ENCODE measurements at places on chromosomes 7 and 10. TPM values are rescaled to one million over a fixed set of nuclear protein-coding genes. Genes with fewer than 3 reads are reported as not detected.
A peak's percentile ranks its signal among the peaks of the same experiment; 100 is the strongest.

Gene EN2
- not detected for total RNA-seq

Gene EBLN1
- not detected for total RNA-seq

Gene OIT3
- total RNA-seq: not detected

DNA sequence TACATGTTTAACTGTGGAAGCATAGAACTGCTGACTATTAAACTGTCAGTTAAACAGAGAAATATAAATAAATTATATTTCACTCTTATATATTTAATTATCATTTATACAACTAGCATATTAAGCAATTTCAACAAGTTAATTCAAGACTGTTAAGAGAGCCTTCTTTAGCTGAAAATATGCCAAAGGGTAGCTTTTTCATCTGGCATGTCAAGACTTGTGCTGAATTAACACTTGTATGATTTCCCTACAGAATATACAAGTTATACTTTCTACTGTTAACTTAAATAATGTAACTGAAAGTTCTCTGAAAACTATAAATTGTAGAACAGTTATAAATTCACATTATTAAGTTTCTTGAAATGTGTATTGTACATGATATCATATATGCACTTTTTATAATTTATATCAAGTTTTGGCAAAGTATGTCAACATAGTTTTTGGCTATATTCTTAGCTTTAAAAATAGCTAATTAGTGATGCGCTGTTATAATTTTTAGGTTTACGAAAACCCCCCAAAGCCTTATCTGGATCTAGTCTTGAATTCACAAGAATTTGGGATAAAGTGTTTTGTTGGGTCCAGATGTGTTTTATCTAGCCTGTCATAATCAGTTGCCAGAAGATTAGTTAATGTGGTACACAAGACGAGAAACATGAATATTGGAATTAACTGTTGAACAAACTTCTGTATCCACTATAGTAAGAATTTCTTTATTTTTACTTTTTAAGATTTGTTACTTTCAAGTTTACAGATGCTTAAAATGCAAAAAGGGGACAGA is 231.1 kb upstream of the FOXP2 start:
- DNase-seq: no peak

DNA sequence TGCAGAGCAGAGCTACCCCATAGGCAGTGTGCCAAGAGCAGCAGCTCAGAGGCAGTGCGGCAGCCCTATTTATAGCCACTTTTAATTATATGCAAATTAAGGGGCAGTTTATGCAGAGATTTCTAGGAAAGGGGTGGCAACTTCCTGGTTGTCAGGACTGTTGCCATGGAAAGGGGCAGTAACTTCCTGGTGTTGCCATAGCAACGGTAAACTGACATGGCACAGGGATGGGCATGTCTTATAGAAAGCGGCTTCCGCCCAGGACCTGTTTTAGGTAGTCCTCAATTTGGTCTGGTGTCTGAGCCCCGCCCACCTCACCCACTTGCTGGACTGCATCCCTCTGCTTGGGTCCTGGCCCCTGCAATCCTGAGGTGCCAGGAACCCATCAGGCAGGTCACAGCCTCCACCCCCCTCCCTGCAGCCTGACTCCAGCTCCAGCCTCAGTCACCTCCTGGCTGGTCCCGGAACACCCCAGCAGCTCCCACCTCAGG is 115.8 kb downstream of the TMEM130 start:
- no peak for DNase-seq

DNA sequence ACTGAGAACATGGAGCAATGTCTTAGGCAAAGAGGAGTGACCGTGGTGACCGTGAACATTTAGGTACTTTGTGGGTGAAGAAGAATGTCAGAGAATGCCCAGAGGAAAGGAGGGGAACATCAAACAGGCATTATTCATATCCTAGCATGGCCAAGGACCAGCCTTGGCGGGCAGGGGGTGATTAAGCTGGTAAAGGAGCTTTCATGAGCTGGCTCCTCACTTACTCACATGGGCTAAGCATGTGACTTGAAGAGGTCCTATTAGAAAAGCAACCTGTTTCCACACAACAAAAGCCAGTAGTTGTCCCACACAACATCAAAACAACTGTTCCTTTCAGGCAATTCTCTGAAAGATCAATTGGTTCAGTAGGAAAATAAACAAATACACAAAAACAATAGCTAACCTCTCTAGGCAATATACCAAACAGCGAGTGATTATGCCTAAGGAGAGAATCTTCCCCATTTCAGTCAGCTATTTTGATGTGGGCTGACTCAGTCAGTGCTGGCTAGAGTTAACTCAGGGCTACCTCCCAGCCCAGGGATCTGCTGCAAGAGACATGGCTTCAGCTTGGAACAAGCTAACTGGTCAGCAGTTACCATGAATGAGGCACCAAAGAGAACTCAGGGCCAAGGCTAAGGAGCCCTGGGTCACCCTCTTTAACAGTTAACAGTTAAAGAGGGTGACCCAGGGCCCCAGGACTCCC is 283.5 kb downstream of the ARHGAP12 start:
- DNase-seq: no peak

GRCh38 chr7:115676080-115676479 is 354.5 kb downstream of the TFEC start:
- no peak for DNase-seq

- DNase-seq: no peak
Measured at GRCh38 chr7:83015916-83016315, 146.8 kb downstream of the PCLO start.

- DNase-seq: no peak
Measured at GRCh38 chr10:14052931-14053330, 277.8 kb downstream of the FRMD4A start.

- DNase-seq: no peak
Measured at GRCh38 chr10:22338185-22338900, 7.0 kb upstream of the SPAG6 start.

DNA sequence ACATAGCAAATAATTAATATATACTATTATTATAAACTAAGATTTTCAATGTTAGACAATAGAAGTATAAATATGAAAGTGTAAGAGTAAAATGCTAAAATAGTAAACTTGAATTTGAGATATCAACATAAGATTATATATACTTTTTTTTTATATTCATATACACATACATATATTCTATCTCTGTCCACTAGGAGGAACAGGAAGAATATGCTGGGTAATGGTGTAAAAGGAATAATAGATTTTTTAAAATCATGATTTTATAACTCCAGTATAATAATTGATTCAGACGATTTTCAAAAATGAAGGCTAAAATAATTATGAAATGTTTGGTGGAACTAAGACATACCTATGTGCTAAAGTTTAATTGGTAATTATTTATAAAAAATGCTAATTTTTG is 37.7 kb downstream of the AGMO start:
- no peak for DNase-seq

- DNase-seq: no peak
Measured at GRCh38 chr10:50851884-50852671, 33.3 kb downstream of the A1CF start.

GRCh38 chr10:120711860-120712259 is 139.3 kb upstream of the WDR11 start:
- no peak for DNase-seq

DNA sequence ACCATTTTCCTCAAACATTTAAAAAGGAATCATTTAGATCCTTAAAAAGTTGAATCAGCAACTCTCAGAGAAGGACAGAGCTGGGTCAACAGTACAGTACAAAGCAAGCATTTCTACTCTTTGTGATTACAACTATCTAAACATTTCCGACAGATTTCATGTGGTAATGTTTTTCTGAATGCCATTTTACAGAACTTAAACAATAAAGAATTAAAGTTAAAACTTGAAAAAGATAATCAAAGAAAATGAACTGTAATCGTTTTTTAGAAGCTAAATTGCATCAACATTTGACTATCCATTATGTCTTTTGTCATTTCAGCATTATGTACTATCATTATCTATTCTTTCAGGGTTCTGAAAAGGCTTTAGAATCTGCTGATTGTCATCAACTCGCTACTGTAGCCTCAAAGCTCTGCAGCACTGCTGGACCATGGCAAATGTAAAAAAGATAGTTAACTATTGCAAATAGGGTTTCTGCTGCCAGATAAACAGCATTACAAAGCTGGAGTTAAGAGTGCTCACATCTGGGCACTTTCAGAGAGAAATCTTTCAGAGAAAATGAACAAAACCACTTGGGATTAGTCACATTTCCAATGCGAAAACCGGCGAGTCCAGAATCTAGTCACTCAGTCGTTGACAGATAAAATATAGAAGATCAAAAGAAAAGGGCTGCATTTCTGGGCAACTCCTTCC is 160.4 kb upstream of the LAMB4 start:
- no peak for DNase-seq

DNA sequence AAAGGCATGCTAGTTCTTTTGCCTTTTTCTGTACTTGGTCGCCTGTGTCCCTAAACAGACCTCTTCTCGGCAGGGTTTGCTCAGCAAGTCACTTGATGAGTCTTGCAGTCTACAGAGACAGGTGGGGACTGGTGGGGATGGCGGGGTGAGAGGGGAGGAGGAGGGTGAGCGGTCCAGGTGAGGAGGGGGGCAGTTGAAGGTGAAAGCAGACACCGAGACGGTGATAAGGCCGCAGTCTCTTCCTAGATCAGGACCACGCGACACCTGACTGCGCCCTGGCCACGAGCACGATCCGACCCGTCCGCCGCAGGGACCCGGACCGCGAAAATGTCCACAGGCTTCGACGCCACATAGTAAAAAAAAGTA is 566 bp downstream of the ASNS start:
- DNase-seq: peak; percentile 38

DNA sequence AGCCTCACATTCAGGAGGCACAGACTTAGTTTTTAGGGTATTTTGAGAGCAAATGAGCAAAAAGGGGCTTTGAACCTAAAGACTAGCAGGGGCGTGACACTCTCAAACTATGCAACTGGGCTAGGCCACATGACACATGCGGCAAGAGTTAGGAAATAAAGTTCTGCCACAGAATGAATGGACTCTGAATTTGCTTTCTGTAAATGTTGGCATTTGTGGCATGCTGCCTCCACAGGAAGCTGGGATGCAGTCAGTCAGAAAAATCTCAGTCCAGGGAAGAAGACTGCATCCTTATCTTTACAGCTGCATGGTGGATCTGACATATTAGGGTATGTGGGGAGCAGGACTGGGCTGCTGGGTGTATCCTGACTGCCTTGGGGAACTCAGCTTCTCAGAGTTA is 181.0 kb downstream of the COBL start:
- DNase-seq: no peak

GRCh38 chr10:100307684-100308083 is 21.2 kb upstream of the BLOC1S2 start:
- DNase-seq: no peak

DNA sequence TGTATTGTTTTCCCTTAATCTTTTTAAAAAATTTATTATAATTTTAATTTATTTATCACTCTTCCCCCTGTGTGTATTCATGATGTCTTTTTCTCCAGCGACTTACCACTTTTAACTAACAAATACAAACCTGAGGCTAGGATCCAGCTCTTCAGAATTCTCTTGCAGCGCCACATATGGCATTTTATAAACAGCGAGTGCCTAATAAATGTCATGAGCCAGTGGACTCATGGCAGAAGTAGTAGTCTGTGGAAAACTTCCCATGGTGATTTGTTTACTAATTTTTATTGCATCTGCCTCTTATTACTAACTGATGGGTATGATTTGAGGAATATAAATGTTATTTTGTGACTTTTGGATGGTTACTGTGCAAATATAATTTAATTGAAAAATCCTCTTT is 102.9 kb downstream of the EXOC4 start:
- no peak for DNase-seq

DNA sequence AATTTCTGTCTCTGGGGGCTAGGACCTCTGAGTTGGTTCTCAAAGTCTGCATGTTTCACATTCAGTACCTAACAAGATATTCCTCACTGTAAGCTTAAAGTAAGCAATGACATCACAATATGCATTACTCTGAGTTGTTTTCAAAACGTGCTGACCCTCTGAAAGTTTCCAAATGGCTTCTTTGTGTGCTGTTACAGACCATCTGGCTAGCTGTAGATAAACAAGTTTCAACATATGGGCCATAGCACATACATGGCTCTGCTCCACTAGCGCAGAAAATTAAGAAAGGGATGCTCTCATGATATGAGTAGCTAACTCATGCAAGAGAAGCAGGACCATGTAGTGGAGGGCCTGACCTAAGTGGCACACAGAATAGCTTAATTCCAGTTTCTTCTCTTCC is 119.0 kb downstream of the HTR7 start:
- DNase-seq: no peak

GRCh38 chr10:69407621-69408301 is 9.0 kb downstream of the TACR2 start:
- no peak for DNase-seq

DNA sequence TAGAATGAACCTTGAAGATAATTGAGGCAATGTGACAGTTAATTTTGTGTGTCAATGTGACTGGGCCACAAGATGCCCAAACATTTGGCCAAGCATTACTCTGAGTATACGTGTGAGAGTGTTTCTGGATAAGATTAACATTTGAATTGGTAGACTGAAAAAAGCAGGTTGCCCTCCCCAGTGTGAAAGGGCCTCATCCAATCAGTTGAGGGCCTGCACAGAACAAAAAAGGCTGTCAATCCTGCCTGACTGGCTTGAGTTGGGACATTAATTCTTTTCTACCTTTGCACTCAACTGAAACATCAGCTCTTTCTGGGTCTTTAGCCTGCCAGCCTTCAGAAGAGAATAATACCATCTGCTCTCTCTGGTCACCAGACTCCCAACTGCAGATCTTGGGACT is 56.6 kb upstream of the PDE1C start:
- DNase-seq: no peak

DNA sequence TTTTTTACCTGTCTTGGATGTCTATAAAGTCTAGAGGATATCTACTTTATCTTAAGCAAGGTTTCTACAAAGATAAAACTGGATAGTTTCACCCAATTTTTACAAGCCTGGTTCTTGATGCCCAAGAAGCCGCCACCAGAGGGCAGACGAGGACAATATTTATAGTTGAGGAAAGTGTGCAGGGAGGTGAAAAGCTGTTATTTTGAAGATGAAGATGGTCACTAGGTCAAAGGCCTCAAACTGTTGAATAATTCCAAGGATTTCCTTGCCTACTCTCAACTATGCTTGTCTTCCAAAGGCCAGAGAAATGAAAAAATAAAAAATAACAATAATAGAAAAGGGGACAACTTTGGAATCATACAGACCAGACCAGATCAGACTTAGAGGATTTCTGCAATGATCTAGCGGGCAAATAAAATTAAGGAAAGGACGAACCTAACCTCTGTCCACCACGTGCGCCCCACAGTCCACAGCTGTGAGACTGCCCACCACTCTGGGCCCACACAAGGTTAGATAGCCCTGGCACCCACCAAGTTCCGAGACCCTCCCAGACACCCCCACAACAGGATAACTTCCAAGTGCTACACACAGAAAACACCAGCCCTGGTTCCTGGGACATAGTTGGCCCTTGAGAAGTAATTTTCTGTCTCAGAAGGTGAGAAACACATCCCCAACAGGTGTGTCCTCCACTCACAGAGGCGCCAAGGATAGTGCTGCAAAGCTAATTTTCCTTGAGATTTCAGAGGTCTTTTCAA is 2.8 kb downstream of the PKD1L1 start:
- DNase-seq: peak; percentile 78

- DNase-seq: no peak
Measured at GRCh38 chr7:29156907-29157452, 10.6 kb upstream of the CPVL start.
